Posterior vena cava (tissue), 2 donors: ENCODE measurements at places on chromosomes 4 and X. TPM values are rescaled to one million over a fixed set of nuclear protein-coding genes. Genes with fewer than 3 reads are reported as not detected.

Gene S100P
- 3.5 TPM for total RNA-seq

Gene CT45A2
- not detected for total RNA-seq

Gene KLHL34
- total RNA-seq: not detected

Gene FAM236C
- not detected for total RNA-seq

Gene MAGEB16
- total RNA-seq: not detected

Gene SERPINA7
- not detected for total RNA-seq

Gene DOK7
- total RNA-seq: not detected

Gene ARSD
- 11.7 TPM for total RNA-seq

Gene VCX3B
- not detected for total RNA-seq

Gene ARHGAP24
- total RNA-seq: 26.9 TPM

Gene PPP2R2C
- 18.3 TPM for total RNA-seq
